Activated T-helper 1 cell treated with anti-CD3 and anti-CD28 coated beads, Interleukin-12 subunit alpha, Interleukin-12 subunit beta, Interleukin-2, Interleukin-4 antibody, amounts not matched to agents 30 ng/mL and 10 ng/mL and 1 ng/mL, durations not matched to agents 14 hours and 24 hours and 36 hours (primary cell): ENCODE measurements at places on chromosomes 7 and 10. TPM values are rescaled to one million over a fixed set of nuclear protein-coding genes. Genes with fewer than 3 reads are reported as not detected.

DNA sequence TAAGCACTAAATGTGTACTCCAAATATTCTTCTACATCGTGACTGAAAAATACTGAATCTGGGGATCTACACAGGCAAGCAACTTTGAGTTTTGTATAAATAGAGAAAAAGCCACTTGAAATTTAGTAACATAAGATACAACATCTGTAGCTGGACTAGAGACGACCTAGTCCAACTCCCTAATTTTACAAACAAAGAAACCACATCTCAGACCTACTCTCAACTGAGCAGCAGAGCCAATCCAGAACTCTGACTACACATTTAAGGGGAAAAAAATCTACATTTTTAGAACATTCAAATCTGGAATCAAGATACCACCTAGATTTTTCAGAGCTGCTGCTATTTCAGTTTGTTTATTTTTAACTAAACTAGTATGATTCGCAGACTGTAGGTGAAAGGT is 88.9 kb downstream of the CABCOCO1 start:
- no peak for DNase-seq

- DNase-seq, result no peak
Observed at GRCh38 chr7:24923172-24923865, 56.7 kb downstream of the OSBPL3 start.

- no peak for DNase-seq
Observed at GRCh38 chr10:59885430-59886134, 20.8 kb downstream of the CCDC6 start.

- DNase-seq, result no peak
Observed at GRCh38 chr7:74344132-74344496, 54.9 kb downstream of the CLIP2 start.

DNA sequence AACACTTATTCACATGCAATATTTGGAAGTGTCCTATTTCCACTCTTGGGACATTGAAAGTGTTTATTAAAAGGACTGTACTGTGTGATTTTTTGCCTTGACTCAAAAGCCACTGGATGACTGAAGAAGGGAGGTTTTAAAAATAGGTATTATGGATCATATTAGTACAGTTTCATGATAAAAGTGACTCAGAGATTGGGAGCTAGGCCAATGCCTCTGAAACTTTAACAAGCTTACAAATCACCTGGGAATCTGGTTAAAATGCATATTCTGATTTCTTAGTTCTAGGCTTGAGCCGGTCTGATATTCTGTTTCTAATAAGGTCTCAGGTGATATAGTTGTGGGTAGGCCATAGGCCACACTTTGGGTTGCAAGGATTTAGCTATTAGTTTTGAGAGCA is 191.2 kb downstream of the PLXDC2 start:
- DNase-seq, result no peak

GRCh38 chr10:17617031-17617911 is at the start of gene HACD1:
Gene HACD1, minus strand, starts transcription at chr10:17617374. Its CDS starts 35 bp downstream, at chr10:17617339.
- DNase-seq, result peak; percentile 29

Gene HOXA6
- not detected in 2 replicates for total RNA-seq

Gene MTURN
- total RNA-seq, result 3.9 and 4.3 TPM in 2 replicates

Gene STYXL1
- total RNA-seq, result 35.3 and 38.7 TPM in 2 replicates

Gene ANKRD7
- total RNA-seq, result not detected in 2 replicates

Gene PBLD
- total RNA-seq, result 1.1 and 1.6 TPM in 2 replicates

Gene GNGT1
- not detected in 2 replicates for total RNA-seq

Gene FZD8
- total RNA-seq, result 0.41 and 0.56 TPM in 2 replicates
